ENCODE measurements at places on chromosomes 4 and X. TPM values are rescaled to one million over a fixed set of nuclear protein-coding genes. Genes with fewer than 3 reads are reported as not detected.

The TENM3 gene
- not detected for total RNA-seq

GRCh38 chr4:148062301-148062950 is 330.5 kb downstream of the ARHGAP10 start:
- DNase-seq = no peak

The PPEF2 gene
- under 0.01 TPM for total RNA-seq

The PHOX2B gene
- not detected for total RNA-seq

DNA sequence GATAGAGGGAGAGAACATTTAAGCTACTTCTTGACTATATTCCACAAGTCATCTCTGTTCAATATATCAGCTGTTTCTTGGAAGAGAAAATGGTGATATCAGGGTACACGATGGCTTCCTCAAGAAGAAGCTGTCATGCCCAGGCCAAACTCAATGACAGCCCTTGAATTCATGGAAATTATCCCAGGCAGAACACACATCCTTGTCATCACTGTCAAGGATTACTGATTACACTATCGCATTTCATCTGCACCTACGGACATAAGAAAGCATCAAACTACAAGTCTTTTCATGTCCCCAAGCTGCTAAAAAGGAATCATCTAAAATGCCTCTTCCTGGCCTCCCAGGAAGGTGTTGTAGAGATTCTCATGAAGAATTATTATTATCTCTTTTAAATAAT is 165.2 kb upstream of the SLC7A11 start:
- no peak for DNase-seq

- DNase-seq = no peak
These were observed 54.5 kb upstream of the CHRNA9 start for GRCh38 chr4:40280586-40280985.

GRCh38 chr4:155489271-155489670 is 112.5 kb upstream of the MAP9 start:
- DNase-seq = no peak

The EPHA5 gene
- not detected for total RNA-seq

DNA sequence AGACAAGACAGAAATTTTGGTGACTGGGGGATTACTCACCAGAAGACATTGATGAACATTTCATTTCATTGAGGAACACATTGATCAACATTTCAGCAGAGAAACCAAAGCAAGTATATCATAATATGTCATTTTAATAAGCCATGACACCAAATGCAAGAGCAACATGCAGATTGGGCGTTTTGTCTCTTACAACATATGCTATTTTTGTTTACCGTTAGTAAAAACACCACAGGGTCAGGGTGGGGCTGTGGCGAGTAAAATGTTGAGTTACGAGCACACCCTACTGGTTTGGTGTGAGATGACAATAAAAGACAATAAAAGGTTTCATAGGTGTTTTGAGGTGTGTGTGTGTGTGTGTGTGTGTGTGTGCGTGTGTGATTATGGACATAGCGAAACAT is 294.5 kb downstream of the PDGFC start:
- DNase-seq = no peak

The SOWAHB gene
- not detected for total RNA-seq

GRCh38 chr4:77124576-77124975 is 32.4 kb upstream of the CCNG2 start:
- DNase-seq = no peak

DNA sequence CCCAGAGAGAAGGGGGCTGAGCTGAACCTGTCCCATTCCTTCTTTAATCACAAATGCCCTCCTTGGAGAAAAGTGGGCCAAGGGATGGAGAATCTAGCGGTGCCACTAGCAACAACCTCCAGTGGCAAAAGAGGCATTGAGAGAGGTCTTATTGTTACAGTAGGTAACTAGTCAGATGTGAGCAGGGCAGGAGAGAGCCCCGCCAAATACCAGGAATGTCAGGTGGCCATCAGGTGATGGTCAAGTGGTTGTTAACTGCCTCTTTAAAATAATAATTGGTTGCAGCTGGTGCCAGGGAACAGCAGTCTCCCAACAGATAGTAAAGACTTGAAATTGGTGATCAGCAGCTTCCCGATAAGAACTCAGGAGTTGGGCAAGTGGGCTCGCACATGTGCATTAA is 116.1 kb downstream of the EVC2 start:
- no peak for DNase-seq

The COMMD8 gene
- total RNA-seq = 5.7 TPM

The GABRE gene
- under 0.01 TPM for total RNA-seq

- no peak for DNase-seq
These were observed 94.1 kb downstream of the NEUROG2 start for GRCh38 chr4:112421911-112422310.

GRCh38 chrX:123339221-123339905 is 155.3 kb downstream of the GRIA3 start:
- no peak for DNase-seq

The NAA11 gene
- total RNA-seq = under 0.01 TPM

DNA sequence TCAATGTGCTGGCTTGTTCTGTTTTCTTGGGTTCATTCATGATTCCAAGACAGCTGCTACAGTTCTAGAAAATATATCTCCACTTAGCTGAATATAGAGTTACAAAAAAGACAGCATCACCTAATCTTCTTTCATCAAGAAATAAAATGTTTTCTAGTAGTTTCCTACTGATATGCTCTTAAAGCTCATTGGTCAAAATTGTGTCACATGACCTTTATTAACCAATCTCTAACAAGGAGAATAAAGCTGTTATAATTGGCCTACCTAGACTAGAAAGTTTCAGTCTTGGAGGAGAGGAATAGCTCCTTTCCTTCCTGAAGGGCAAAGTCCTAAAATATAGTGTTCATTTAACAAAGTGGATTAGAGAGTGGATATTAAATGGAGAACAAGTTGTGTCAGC is 8.1 kb upstream of the PCDH18 start:
- DNase-seq = no peak

- DNase-seq = no peak
These were observed 1.2 kb upstream of the BLTP1 start for GRCh38 chr4:122150931-122151330.

DNA sequence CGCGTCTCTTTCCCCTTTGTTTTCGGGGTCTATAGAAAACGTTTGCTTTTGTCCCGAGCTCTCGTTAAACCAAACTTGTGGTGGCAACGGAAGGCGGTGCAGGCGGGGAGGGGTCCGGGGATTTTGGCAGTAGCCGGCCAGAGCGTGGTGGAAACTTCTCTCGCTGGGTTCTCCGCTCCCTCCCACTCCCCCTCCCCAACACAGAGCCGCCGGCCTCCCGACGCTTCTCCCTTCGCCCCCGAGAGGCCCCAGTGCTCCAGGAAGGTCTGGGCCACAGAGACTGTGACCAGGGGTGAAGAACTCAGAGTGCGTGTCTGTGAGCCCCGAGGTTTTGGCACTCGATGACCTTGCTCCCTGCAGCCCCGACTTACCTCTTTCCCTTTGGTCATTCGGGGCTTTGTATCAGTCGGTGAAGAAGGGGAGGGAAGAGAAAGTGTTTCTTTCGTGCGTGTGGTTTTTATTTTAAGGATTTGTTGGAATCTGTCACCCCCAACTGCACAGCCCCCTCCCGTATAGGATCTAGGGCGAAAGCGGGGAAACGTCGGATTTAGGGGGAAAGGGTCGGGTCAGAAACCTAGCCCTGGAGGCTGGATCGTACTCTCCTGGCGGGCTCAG is 9.0 kb upstream of the BCOR start:
- DNase-seq = no peak

- peak; percentile 51 for DNase-seq
These were observed 1.0 kb upstream of the IGBP1 start for GRCh38 chrX:70132224-70132623.

DNA sequence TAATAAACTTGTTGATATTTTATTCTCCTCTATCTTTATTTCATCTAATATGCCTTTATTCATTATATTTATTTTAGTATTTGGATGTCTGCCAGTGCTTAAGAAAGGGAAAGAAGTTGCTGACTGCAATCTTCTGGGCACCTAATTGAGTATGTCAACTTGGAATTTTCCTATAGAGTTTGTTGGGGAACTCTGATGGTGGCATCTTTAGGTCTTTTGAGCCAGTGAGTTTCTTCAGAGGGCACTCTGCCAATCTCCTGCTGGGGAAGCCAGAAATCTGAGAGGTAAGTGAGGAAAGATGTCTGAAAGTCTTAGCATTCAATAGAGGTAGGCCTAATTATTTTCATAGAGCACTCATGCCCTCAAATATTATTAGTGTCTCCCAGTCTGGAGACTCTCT is 475.0 kb downstream of the GABRG1 start:
- DNase-seq = no peak

The GLRA2 gene
- not detected for total RNA-seq

DNA sequence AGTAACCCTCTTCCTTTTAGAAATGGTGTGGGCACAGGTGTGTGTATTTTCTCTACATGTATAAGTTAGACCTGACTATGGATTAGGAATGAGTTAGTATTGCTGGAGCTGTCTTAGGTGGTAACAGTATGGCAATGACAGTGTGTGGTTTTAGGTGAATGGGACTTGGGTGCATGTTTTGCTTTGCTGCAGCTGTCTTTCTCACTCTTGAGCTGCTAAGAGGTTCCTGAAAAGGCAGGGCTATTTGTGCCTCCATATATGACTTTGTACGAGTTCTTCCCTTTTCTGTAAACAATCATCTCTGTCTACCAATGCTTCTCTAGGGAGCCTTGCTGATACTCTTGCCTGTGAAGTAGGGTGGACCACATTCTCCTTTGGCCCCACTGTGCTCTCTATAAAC is 234.8 kb upstream of the HHIP start:
- DNase-seq = no peak

The FGFBP1 gene
- not detected for total RNA-seq

- DNase-seq = no peak
These were observed 16.0 kb downstream of the GSPT2 start for GRCh38 chrX:51759055-51759839.

DNA sequence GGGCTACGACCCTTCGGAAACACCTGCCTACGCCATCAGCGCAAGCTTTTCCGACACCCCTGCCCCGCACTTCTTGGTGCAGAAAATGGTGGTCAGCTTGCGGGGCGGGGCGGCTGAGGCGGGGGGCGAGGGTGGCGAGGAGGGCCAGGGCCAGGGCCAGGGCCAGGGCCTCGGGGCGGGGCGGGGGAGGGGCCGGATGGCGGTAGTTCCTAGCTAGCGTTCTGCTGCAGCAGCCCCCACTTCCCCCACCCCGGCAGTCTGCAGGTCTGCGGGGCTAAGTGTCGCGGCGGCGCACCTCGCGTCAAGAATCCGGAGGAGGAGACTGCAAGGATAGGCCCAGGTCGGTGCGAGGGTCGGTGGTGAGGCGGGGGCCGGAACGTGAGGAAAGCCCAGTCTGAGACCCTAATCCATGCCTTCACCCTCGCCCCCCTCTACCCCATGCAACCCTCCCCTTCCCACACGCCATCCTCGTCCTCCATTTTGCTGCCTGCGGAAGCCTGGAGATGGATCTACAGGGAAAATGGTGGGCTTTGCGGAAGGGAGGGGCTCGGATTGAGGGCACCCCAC is 600 bp downstream of the BEX4 start:
- no peak for DNase-seq

The VSIG4 gene
- total RNA-seq = 0.27 TPM

- DNase-seq = no peak
These were observed 1.4 kb downstream of the C4orf36 start for GRCh38 chr4:86890790-86891189.

The SPANXB1 gene
- not detected for total RNA-seq

The RPL34 gene
- total RNA-seq = 1,196 TPM
